ENCODE measurements at places on chromosomes 7 and 10. TPM values are rescaled to one million over a fixed set of nuclear protein-coding genes. Genes with fewer than 3 reads are reported as not detected.

DNA sequence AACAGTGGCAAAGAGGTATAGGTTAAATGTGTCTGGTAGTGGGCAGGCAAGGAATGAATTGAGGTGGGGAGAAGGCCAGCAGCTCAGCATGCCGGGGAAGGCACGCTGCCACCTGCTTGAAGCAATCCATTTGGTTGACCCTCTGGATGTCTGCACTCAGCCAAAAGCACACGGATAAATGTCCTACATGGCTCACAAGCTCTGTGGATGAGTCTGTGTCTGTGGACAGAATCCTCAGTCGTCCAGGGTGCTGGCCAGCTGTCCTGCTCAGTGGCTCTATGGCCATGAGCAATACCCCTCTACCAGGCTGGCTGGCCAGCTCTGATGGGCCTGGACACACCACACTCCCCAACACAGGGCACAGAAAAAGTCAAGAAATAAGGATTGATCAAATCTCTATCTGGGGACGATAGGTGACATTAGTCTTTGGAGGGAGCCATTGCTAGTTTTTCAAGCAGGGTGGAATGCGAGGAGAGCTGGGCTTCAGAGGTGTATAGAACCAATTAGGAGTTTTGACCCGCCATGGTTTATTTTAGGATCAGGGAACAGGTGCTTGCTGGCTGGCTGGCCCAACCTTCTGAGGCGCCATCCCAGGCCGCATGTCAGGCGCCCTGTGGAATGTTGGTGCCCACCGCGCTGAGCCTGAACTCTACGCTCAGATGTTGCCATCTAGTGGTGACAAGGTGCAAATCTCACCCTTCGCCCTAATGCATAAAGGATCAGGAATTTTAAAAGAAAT, 493.4 kb downstream of the TNS3 start:
- H3K36me3 ChIP-seq = no peaks in the 10 kb centered on the region
- no peak overlapping the region for H3K27ac ChIP-seq
- no peak overlapping the region for H3K4me3 ChIP-seq
- H3K27me3 ChIP-seq = no peaks in the 10 kb centered on the region
- no peaks in the 10 kb centered on the region for H3K4me1 ChIP-seq

GRCh38 chr7:22784346-22784745, 38.3 kb downstream of the TOMM7 start:
- peaks cover 2% of the 10 kb centered on the region for H3K27me3 ChIP-seq
- no peaks in the 10 kb centered on the region for H3K4me1 ChIP-seq
- no peaks in the 10 kb centered on the region for H3K36me3 ChIP-seq
- DNase-seq = no peak
- no peak overlapping the region for H3K4me3 ChIP-seq
- no peak overlapping the region for H3K27ac ChIP-seq

- no peaks in the 10 kb centered on the region for H3K27me3 ChIP-seq
- H3K27ac ChIP-seq = no peak overlapping the region
- peaks cover 9% of the 10 kb centered on the region for H3K4me1 ChIP-seq
- H3K4me3 ChIP-seq = no peak overlapping the region
These were observed 19.9 kb downstream of the BTBD16 start for GRCh38 chr10:122290833-122291532.

DNA sequence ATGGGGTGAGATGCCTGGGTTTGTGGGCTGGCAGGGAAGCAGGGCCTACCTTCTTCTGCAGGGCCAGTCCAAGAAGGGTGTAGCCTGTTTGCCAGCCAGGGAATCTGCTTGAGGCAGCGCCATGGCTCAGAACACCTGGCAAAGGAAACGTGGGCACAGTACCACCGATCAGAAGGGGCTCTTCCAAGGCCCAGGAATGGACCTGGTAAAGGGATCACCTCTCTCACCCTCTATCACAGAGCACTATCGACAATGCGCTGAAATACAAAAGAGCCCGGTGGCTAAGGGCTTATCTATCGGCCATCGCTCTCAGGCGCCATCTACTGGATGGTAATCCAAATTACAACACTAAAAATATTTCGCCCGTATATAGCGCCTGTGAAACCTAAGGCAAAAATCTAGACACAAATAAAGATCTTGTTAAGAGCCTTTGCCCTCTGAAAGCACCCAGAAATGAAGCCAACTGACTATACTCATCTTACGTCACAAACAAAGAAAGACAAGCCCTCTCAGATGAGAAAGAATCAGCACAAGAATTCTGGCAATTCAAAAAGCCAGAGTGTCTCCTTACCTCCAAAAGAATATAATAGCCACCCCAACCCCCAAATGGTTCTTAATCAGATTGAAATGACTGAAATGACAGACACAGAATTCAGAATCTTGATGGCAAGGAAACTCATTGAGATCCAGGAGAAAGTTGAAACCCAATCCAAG, 217.8 kb upstream of the HPS1 start:
- H3K27me3 ChIP-seq = peaks cover 16% of the 10 kb centered on the region
- H3K4me1 ChIP-seq = no peaks in the 10 kb centered on the region
- H3K4me3 ChIP-seq = no peak overlapping the region

DNA sequence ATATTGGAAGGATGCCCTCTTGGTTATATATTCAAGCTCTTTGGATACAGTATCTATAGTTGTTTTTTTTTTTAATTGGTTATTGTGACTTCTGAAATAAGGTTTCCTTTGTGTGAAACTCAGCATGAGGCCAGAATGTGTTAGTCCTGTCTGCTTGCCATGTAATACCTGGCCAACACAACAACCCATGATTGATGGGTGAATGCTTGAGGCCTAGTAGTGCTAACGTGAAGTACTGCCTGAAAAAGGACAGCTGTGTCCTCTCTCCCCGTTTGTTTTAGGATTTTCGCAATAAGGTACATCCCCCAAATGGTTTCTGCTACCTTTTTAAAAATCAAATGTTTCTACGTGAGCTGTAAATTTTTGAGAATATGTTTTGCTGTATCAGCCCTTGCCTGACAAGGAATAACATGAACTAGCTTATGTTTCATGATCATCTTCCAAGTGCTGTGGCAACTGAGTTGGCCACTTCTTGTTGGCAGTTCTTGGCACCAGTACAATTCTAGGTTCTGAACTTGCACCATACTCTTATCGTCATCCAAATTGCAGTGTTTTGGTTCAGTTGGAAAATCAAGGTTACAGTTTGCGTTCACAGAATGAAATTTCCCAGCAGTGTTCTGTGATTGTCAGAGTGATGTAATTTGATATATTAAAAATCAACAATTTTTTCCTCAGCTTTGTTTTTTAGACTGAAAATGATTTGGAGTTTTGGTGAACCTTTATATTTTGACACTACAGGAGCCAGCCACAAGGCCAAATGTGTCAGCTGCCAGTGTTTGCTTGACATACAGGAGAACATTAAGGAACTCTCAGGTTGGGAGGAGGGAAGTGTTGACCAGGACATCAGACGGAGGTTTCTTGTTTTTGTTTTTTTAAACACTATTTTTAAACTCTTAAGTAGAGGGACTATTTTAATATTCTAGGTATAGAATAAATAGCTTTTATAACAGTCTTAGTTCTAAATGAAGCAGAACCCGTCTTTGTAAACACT, 13.5 kb upstream of the ASCC1 start:
- no peaks in the 10 kb centered on the region for H3K27me3 ChIP-seq
- DNase-seq = no peak
- H3K4me1 ChIP-seq = peaks cover 12% of the 10 kb centered on the region
- H3K27ac ChIP-seq = no peak overlapping the region
- H3K36me3 ChIP-seq = peaks cover 50% of the 10 kb centered on the region

DNA sequence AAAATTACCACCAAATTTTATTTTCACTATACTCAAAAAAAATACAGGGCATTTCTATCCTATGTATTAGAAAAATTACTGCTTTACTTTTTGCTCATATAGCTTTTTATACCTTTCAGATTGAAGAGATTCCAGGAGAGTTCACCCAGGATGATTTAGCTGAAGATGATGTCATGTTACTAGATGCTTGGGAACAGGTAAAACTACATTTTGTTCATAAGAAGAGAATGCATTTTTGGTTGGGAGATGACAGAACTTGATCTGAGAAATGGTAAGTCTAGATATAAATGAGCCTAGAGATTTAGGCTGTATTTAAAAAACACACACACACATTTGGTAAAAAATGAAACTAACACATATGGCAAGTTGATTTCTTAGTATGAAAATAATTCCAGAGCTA, 38.1 kb upstream of the ARL4A start:
- no peaks in the 10 kb centered on the region for H3K36me3 ChIP-seq
- no peak overlapping the region for H3K27ac ChIP-seq
- no peaks in the 10 kb centered on the region for H3K27me3 ChIP-seq
- no peaks in the 10 kb centered on the region for H3K4me1 ChIP-seq
- no peak for DNase-seq
- H3K4me3 ChIP-seq = no peak overlapping the region

GRCh38 chr7:135161669-135162068, 8.8 kb downstream of the CYREN start:
- peaks cover 35% of the 10 kb centered on the region for H3K36me3 ChIP-seq
- no peaks in the 10 kb centered on the region for H3K27me3 ChIP-seq
- H3K4me3 ChIP-seq = no peak overlapping the region
- H3K27ac ChIP-seq = no peak overlapping the region
- DNase-seq = no peak

DNA sequence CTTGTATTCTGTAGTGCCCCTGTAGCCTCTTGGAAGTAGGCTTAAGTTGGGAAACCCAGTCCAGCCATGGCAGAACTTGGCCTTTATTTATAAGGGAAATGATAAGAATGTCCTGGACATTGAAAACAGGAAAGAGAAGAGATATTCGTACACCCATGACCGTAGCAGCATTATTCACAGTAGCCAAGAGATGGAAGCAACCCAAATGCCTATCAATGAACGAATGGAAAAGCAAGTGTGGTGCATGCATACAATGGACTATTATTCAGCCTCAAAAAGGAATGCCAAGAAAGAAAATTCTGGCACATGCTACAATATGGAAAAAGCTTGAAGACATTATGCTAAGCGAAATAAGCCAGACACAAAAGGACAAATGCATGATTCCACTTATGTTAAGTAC, 315.3 kb downstream of the CXCL12 start:
- no peaks in the 10 kb centered on the region for H3K36me3 ChIP-seq
- no peaks in the 10 kb centered on the region for H3K27me3 ChIP-seq
- DNase-seq = no peak
- no peak overlapping the region for H3K4me3 ChIP-seq
- no peak overlapping the region for H3K27ac ChIP-seq
- H3K4me1 ChIP-seq = no peaks in the 10 kb centered on the region

GRCh38 chr7:133948588-133948987, 178.6 kb upstream of the LRGUK start:
- peaks cover 3% of the 10 kb centered on the region for H3K36me3 ChIP-seq
- no peaks in the 10 kb centered on the region for H3K4me1 ChIP-seq
- H3K27ac ChIP-seq = no peak overlapping the region
- no peak for DNase-seq

- H3K4me1 ChIP-seq = no peaks in the 10 kb centered on the region
- H3K27ac ChIP-seq = no peak overlapping the region
- H3K36me3 ChIP-seq = no peaks in the 10 kb centered on the region
- H3K4me3 ChIP-seq = no peak overlapping the region
- no peaks in the 10 kb centered on the region for H3K27me3 ChIP-seq
These were observed 122.9 kb downstream of the LSMEM1 start for GRCh38 chr7:112603673-112604072.

- H3K27me3 ChIP-seq = no peaks in the 10 kb centered on the region
- no peak overlapping the region for H3K4me3 ChIP-seq
- DNase-seq = no peak
- H3K27ac ChIP-seq = no peak overlapping the region
- H3K4me1 ChIP-seq = peaks cover 10% of the 10 kb centered on the region
These were observed 107.3 kb downstream of the AHR start for GRCh38 chr7:17405786-17406185.

The RSPH10B gene
- not detected for total RNA-seq

The SEPHS1 gene
- total RNA-seq = 26.6 TPM

The HOXA7 gene
- total RNA-seq = not detected

The ACSM6 gene
- not detected for total RNA-seq

Measured in CD4-positive, CD25-positive, alpha-beta regulatory T cell (primary cell).